Epithelial cell of proximal tubule (primary cell): ENCODE measurements at places on chromosomes 6 and 20. TPM values are rescaled to one million over a fixed set of nuclear protein-coding genes. Genes with fewer than 3 reads are reported as not detected.

NHLRC1 gene
- 0.40 and 1.2 TPM in 2 replicates for total RNA-seq

SLC35D3 gene
- total RNA-seq, result not detected in 2 replicates

PROKR2 gene
- total RNA-seq, result not detected in 2 replicates

RAB44 gene
- under 0.01 TPM in 1 of 2 replicates, not detected in the other for total RNA-seq

LAMA4 gene
- total RNA-seq, result 0.58 and 8.0 TPM in 2 replicates

LGSN gene
- total RNA-seq, result not detected in 2 replicates

C20orf202 gene
- not detected in 2 replicates for total RNA-seq

- no peak for DNase-seq
These were observed 125.5 kb upstream of the TMEM170B start for GRCh38 chr6:11412011-11412424.

- no peak for DNase-seq
These were observed 123.9 kb downstream of the WDR27 start for GRCh38 chr6:169577974-169578373.

DNA sequence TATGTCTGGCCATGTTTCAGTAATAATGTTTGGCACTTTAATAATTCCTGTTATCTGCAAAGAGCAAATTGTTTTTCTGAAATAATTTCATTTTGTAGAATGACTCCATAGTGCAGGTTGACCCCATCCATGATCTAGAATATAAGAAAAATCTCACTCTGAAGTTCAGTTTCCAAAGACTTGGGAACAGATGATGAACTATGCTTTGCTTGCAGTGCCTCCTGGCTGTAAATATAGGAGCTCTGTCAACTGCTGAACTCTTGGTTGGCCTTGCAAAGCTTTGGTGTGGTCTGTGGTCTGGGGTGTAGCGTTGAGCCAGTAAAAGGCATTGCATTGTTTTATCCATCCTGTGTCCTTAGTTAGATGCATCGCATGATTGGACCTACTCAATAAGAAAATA, 104.0 kb downstream of the PLCB4 start:
- DNase-seq, result no peak

- DNase-seq, result no peak
These were observed 17.3 kb downstream of the APCDD1L start for GRCh38 chr20:58497724-58498469.

GRCh38 chr6:161943561-161943960, 669.7 kb upstream of the AGPAT4 start:
- no peak for DNase-seq

DNA sequence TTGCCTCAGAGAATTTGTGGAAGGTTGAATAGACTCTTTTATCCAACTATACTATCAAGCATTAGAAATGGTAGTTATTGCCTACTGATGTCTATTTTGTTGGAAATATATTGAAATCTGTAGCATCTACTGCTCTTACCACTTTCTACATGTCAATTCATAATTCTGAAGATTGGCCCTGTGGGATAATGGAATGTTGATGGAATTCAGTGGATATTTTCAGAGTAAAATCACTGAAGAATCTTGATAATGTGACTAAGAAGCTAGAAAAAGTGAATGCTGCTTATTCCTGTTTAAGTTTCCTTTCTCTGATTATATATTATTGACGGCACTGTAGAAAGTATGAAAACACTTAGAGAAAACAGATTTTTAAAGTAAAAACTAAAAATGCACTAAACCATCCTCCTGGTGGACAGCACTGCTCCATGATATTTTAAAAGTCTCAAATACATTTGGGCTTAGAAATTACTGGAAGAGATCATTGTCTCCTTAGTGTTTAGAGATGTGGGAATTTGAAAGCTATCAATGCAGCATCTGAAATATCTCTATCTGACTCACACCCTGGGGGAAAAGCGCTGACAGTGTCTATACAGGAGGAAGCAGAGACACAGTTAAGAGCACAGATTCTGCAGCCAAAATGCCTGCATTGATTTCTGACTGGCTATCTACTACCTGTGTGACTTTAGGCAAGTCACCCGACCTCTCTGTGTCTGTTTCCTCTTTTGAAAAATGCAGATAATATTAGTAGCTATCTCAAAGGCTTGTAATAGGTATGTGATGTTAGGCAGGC, 37.9 kb upstream of the RCAN2 start:
- no peak for DNase-seq

DNA sequence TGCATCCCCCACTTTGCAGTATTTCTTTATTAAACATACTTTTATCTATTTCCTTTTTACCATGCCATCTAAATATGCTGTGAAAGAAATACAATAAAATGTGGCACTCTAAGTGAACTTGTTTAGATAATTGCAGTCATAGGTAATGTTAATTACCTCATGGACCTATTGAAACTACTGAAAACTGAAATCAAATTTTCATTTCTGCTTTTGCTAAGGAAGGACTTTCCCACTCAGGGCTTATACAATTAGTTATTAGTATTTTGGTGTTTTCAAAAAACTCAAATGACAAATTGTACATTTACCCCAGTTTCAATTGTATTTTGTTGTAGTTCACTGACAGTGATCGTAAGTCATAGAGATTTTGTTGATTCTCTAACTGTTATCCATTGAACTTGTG, 88.4 kb downstream of the ID4 start:
- DNase-seq, result no peak

DNA sequence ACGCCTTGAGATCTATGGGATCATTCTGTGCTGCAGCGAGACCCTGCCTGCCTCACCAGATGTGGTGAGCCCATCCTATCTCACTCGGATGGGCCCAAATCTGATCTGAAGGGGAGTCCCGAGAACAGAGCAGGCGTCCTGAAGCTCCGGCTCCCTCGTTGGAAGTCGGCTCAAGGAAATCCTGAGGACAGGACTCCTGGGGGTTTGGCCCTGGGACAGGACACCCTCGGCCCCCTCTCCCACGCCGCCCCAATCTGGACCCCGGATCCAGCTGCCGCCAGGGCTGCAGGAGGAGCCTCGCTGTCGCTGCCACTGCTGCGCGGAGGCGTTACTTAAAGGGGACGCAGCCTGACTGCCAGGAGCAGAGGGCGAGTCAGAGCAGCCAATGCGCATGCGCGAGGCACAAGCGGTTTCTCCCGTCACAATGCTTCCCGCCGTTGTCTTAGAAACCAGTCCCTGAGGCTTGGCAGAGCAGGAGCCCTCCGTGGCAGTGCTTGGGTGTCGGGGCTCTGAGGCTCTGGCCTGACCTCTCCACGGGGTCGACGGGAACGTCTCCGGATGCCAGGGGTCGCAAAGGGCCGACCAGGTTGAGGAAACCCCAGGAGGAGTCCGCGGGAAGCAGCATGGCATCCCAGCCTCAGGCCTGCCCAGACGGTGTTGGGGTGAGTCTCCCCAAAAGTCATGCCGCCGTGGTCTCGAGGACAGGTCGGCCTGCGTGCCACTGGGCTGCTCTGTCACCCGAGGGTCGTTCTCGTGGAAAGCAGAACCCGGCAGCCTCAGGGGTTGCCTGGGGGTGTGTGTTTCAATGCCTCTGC, 1567.8 kb upstream of the DEFB115 start:
- DNase-seq, result no peak

- no peak for DNase-seq
These were observed 6.5 kb downstream of the HELZ2 start for GRCh38 chr20:63567386-63568169.

GRCh38 chr6:1382331-1382882, 7.0 kb upstream of the FOXF2 start:
- DNase-seq, result no peak

GRCh38 chr6:83827050-83827449, 26.1 kb upstream of the RIPPLY2 start:
- DNase-seq, result no peak

DNA sequence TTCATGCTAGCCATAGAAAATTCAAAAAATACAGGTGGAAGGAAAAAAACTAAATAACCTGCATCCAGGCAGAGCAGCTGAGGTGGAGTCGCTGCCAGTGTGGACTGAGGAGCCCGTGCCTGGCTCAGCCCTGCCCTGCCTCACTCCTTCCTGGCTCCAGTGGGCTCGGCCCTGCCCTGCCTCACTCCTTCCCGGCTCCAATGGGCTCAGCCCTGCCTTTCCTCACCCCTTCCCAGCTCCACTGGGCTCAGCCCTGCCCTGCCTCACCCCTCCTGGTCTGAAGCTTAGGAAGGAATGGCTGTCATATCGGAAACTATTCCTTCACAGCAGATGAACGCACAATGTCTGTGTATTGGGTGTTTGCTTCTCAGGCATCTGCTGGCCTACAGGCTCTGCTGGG, 142.1 kb downstream of the SMOC2 start:
- no peak for DNase-seq

DNA sequence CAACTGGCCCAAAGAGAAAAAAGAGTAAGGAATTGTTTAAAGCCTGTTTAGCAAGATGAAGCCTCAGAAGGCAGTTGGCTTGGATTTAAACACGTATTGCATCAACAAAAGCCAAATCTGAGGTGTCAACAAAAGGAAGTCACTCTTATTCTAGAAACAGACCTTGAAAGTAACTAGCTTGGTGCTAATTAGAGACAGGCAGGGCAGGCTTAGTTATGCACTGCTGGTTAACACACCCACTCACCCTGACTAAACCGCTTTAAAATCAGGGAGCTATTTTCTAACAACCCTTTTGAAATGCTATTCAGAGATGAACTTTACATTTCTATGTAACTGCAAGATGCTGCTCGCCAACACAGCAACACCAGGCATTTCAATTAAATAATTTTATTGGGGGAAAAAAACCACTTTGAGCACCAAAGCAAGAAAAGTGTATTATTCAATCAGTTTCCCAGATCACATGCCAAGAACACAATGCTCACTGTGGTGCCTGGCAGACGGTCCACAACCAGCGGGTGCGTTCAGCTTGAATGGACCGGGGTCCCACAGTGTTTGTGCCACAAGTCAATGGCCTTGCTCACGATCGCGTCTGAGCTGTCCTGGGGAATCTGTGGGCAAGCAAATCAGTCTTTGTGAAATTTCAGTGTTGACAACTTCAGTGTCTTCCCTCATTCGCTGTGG, 23.6 kb downstream of the TBC1D7 start:
- no peak for DNase-seq
